ENCODE measurements at places on chromosomes 7 and 10.

DNA sequence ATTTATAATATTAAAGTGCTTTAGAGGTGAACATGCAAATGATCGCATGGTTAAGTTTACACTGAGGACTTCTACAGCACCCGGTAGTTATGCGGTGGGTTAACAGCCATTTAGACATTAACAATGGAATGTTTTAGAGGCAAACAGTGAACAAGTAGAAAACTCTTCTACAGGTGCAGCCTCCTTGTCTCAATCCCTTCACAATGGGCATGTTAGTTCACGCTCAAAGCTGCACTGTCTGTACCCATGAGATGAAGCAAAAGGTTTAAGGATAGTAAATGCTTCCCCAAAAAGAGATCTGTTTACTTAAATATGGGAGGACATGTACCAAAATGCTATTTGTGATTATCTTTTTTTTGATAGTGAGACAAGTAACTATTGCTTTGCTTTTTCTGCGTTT is 25.1 kb downstream of the PUS7 start:
- no peak for DNase-seq

DNA sequence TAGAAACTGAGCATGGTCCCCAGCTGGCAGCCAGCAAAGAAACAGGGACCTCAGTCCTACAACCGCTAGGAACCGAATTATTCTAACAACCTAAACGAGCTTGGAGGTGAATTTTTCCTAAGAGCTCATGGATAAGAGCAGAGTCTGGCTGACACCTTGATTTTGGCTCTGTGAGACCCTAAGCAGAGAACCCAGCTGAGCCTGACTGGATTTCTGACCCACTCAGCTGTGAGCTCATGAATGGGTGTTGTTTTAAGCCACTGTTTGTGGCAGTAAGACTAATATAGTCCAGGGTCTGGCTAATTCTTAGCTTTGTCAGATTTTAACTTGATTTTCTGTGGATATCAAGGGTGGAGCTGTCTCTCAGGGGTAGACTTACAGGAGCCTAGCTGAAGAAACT is 77.1 kb downstream of the KAT6B start:
- DNase-seq, result no peak

GRCh38 chr7:139827042-139827441 is 2.0 kb upstream of the TBXAS1 start:
- DNase-seq, result no peak

DNA sequence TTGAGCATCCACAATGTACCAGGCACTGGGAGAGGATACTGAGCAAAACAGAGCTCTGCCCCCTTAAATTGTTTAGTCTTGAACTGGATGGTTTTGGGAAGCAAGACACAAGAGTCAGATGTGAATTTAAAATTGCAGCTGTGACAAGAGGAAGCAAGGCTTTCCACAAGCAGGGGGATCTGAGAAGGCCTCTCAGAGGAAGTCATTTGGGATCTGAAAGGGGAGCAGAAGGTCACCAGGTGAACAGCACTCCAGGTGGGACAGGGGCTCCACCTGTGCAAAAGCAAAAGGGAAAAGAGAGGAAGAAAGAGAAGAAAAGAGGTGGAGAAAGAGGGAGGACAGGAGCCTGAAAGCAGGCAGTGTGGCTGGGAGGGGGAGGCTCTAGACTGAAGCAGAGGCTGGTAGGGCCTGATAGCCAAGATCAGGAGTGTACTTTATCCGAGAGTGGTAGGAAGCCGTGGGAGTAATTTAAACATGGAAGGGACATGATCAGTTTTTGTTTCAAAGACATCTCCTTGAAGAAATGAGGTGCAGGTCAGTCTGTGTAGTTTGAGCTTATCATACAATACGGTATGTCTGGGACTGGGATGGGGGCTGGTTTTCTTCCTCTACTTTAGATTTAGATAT is 76.1 kb upstream of the DUSP5 start:
- no peak for DNase-seq

DNA sequence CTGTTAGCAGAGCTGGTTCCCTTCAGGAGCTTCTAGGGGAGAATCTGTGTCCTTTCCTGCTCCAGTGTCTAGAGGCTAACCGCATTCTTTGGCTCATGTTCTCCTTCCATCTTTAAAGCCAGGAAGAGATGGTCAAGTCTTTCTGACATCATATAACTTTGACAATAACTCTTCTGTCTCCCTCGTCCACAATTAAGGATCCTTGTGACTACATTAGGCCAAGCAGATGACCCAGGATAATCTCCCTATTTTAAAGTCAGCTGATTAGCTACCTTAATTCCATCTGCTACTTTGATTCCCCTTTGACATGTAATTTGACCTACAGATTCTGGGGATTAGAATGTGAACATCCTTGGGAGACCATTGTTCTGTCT is 28.1 kb upstream of the SLC26A4 start:
- no peak for DNase-seq

DNA sequence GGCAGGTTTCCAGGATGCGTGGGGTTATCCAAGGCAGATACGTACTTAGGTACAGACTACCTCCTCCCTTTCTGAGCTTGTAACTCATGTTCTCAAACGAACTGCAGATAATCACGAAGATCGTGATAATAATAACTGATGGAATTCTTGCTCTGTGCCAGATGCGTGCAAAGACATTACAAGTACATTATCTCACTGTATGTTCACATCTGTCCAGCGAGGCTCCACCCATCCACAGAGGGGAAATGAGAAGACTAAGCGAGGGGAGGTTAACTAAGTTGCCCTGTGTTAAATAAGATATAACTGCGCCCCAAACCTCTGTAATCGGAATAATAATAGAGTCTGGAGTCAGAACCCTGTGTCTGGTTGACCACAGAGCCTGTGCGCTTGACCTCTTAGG is 1.9 kb downstream of the GALNT17 start:
- DNase-seq, result no peak

Data from NCI-H2081 treated with DMSO at 0.1 percent for 48 hours (cell line).